ENCODE measurements at places on chromosomes 5 and 9.

DNA sequence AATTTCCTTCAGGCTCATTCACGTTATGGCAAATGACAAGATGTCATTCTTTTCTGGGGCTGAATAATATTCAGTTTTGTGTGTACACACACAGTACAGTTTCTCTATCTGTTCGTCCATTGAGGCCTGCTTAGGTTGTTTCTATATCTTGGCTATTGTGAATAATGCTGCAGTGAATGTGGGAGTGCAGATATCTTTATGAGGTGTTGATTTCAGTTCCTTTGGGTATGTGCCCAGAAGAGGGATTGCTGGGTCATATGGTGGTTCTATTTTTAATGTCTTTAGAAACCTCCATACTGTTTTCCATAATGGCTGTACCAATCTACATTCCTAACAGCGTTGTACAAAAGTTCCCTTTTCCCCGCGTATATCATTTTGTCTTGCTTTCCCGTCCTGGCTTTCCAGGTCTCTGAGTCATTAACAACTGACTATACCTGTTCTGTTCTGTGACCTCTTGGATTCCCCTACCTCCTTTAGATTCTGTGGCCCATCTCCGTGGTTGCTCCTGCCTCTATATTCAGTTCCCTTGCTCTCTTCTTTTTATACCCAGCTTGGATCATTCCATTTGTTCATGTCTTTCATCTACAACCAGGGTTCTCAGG lies 6.8 kb downstream of the SNX30 start:
- peak; percentile 33 for DNase-seq

DNA sequence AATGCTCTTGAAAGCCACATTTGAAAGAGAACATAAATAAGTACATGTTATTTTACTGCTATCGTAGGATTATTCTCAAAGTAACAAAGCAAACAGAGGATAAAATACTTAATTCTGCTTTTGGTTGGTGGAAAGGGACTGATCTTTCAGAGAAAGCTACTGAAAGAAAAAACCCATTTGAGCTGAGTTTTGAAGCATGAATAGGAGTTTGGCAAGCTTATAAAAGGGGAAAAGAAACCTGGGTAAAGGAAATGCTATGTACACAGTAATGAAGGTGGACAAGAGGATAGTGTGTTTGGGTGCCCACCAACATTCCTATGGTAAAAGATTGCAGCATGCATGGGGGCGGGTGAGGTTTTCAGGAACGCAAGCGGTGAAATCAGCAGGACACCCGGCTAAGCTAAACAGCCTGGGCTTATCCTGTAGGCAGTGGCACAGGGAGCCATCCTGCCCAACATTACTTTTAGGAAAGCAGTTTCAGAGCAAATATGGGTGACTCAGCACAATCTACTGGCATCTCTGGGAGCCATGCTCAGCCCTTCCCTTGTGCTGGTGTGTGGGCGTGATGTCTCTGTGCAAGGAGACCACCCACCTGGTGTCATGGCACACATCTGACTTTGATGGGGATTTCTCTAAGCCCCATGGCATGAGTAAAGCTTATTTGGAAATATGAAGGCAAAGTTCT lies 673.9 kb upstream of the KLF4 start:
- no peak for DNase-seq

DNA sequence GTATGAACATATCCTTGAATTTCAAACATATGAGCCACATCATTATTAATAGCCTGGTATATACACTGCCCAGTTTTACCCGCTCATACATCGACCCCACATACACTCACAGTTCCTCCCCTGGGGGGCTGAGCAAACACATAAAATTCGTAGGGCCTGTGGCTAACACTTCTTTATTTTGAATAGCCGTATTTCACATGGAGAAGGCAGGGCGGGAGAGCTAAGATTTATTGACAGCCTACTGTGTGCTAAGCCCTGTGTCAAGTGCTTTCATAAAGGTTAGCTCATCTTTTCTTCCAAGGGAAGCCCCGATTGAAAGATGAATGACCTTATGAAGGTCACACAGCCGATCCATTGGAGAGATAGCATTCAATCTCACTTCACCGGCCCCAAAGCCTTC lies 134.4 kb downstream of the ENC1 start:
- no peak for DNase-seq

- DNase-seq, result no peak
Observed at GRCh38 chr9:36966371-36967097, 67.5 kb downstream of the PAX5 start.

DNA sequence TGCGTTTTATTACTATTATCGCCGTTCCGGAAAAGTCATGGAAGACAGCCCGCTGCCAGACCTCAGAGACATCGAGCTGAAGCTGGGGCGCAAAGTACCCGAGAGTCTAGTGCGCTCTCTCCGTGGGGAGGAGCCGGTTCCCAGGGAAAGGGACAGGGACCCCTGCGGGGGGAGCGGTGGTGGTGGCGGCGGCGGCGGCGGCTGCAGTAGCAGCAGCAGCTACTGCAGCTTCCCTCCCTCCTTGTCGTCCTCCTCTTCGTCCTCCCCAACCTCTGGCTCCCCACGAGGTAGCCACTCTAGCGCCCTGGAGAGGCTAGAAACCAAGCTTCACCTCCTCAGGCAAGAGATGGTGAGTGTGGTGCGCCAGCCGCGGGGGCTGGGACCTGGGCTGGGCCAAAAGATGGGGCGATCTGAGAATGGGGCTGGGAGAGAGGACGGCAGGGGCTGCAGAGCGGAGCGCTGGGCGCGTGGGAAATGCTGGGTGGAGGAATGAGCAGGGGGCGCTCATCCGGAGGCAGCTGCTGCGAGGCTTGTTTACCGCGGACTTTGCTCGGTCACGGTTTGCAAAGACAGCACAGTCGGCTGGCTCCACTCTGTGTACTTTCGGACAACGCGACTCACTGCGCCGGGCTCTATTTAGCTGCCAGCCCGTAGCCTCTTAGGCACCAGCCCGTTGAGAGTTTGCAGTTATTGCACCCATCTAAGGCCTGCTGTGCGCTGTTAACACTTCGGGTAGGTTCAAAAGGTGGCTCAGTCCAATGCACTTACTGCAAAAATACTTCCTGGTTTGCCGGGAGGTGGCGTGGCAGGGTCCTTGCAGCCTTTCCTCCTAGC lies 1.1 kb downstream of the LURAP1L start:
- DNase-seq, result peak; percentile 76

GRCh38 chr5:72325566-72326305 lies 5.6 kb downstream of the PTCD2 start:
- peak; percentile 76 for DNase-seq

- peak; percentile 50 for DNase-seq
Observed at GRCh38 chr9:109708451-109708945, 71.5 kb upstream of the PALM2AKAP2 start.

- no peak for DNase-seq
Observed at GRCh38 chr5:56281489-56282165, 48.5 kb upstream of the ANKRD55 start.

- DNase-seq, result peak; percentile 91
Observed at GRCh38 chr5:56026863-56027300, 32.1 kb upstream of the IL6ST start.

- no peak for DNase-seq
Observed at GRCh38 chr5:142474431-142475094, 149.7 kb upstream of the SPRY4 start.
